ENCODE measurements at places on chromosomes 11 and 22.
A peak's percentile ranks its signal among the peaks of the same experiment; 100 is the strongest.

GRCh38 chr11:6530848-6531247 is 33.8 kb downstream of the DNHD1 start:
- no peak for DNase-seq

DNA sequence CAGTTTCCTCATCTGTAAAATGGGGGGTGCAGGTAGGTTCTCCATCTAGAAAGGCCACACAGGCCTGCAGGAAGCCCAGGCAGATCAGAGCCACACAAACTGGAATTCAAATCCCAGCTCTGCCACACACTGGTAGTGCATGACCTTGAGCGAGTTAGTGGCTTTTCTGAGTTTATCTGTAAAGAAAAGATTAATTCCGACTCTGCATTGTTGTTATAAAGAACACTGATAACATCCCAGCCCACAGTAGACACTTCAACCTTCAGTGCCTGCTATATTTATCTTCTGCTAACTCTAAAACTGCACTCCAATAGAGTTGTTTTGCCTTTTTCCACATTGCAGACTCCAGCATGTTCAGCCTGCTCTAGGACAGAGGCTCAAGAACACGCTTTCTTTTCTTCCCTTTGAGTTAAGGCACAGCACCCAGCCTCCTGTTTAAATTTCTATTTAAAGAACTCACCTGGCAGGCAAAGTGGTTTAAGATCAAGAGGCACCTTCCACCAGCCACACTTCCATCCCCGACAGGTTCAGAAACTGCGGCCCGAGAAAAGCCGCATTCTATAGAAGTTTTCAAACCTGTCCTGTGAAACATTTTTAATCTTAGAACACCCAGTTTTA is 133.9 kb downstream of the PLEKHA7 start:
- no peak for DNase-seq

- DNase-seq: no peak
Measured at GRCh38 chr11:14095882-14096281, 133.4 kb downstream of the SPON1 start.

DNA sequence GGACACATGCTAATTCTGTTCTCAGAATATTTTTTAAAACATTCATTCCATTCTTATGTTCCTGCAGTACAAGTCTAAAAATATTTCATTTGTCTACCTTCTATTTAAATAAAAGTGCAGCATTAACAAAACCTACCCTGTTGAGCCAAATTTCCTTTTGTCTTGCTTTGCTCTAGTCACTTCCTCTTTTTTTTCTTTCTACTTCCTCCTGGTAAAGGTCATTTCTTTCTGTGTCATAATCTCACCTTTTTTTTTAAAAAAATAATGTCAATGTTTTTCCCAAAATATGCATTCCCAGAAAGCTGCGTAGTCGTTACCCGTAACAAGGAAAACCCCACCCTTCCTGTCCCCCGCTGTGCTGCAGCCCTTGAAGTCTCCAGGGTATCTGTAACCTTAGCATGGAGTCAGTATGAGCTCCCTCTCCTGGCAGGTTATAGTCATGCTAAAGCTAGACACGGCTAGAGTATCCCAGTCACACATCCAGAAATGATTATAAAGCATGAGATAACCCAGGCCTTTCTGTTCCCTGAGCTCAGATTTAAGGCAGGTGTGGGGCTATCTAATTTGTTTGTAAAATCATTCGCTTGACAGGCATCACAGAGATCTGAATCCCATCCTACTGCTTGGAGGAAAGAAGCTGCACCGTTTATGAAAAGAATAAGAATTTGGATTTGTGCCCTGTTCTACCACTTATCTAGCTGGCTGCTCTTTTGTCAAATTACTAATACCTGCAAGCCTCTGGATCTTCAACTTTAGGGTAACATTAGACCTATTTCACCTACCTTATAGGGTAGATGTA is 51.1 kb upstream of the EED start:
- peak; percentile 36 for DNase-seq

- no peak for DNase-seq
Measured at GRCh38 chr22:29351042-29351441, 35.5 kb upstream of the RASL10A start.

- DNase-seq: no peak
Measured at GRCh38 chr11:115008799-115009198, 330.5 kb downstream of the NXPE2 start.

GRCh38 chr11:130330101-130330684 is 15.5 kb upstream of the ZBTB44 start:
- no peak for DNase-seq

DNA sequence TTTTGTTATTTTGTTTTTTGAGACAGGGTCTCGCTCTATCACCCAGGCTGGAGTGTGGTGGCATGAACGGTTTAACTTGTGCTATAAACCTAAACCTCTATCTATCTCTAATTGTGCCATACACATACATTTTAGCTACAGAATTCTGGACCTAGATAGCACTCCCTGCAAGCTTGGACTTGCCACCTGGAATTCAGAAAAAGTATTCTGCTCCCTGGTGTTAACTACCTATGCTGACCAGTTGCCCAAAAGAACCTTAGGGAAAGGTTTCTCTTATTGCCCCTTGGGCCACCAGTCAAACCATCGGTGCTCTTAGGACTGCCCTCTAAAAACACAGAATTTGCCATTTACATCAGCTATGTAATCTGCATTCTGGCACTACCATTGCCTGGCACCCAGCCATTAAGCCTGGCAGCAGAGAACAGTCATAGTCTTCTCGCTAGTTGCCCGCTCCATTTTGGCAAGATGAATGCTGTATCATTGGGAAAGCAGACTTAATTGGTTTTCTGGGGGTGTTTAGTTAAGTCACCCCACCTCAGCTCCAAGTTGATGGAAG is 55.3 kb downstream of the ETS1 start:
- DNase-seq: no peak

DNA sequence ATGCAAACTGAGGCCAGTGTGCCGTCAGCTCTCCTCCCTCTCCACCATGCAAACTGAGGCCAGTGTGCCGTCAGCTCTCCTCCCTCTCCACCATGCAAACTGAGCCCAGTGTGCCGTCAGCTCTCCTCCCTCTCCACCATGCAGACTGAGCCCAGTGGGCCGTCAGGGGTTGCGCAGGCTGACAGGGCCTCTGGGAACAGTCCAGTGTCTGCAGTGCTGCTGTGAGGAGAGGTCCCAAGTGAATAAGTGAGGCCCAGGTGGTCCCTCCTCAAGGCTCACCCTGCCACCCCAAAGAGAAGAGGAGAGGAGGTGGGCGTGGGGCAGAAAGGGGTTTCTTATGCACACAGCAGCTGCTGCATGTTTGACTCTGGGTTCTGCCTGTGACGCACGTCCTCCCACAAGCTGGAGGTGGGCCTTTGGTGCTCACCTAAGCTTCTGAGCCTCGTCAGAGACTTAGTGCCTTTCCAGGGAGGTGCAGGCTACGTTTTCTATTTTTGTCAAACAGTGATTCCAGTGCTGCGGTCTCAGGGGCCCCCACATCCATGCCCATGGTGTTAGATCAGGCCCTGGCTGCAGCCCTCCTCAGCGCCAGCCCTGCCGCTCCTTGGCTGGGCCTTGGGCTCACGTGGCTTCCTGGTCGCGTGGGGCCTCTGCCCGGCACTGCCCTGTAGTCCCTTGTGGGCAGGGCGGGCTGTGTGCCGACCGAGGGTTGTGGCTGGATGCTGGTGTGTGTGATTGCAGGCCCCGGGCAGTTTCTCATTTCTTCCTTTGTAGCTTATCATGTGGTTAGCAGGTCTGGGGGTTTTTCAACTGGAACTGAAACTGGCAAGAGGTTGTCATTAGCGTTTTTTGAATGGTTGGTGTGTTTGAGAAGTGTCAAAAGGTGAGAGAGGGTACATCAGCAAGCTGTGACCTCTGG is 7.1 kb downstream of the TPCN2 start:
- no peak for DNase-seq

GRCh38 chr11:44608991-44609782 is 43.7 kb downstream of the CD82 start:
- peak; percentile 51 for DNase-seq

GRCh38 chr11:126585774-126586491 is 230.4 kb downstream of the ST3GAL4 start:
- peak; percentile 72 for DNase-seq
